ENCODE measurements at places on chromosomes 5 and 9. TPM values are rescaled to one million over a fixed set of nuclear protein-coding genes. Genes with fewer than 3 reads are reported as not detected.

- no peak for DNase-seq
Observed at GRCh38 chr9:123358181-123358905, 2.3 kb downstream of the CRB2 start.

DNA sequence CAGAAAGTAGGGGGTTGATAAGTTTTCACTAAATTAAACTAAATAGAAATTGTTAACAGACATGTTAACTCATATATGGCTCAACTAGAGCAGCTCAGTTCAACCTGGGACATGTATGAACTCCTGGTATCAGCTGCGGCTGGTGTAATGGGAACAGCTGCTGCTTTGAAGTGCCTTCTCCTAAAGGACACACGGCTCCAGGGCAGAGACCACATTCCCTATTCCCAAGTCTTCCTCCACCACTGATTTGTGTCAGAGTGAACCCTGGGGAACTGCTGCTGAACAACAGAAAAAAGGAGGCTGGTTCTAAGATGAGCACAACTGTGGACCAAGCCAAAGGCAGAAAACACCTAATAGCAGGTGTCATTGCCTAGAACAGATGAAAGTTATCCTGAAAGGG, 71.1 kb downstream of the MAPKAP1 start:
- peak; percentile 19 for DNase-seq

The AGXT2 gene
- total RNA-seq, result 0.04 TPM

DNA sequence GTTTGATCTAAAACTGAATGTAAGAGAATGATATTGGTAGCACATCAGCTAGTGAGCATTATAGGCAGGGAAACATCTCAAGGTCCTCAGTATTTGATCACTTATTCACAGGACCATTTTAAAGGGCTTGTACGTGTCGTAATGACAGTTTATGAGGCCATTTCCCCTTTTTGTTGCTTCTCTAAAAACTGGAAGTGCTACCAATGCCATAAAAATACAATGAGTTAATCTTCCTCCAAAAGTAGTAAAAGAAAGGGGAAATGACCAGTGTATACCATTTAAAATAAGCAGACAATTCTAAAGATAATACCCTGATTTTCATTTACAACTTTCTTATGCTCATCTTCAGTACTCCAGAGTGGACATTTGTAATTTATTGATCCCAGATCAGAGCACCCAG, 285.8 kb upstream of the PCSK5 start:
- peak; percentile 41 for DNase-seq

The C9orf50 gene
- not detected for total RNA-seq

- no peak for DNase-seq
Observed at GRCh38 chr9:71524996-71525580, 243.2 kb downstream of the CEMIP2 start.

The NDST1 gene
- total RNA-seq, result 24.4 TPM

- DNase-seq, result no peak
Observed at GRCh38 chr9:104143550-104143910, 49.4 kb downstream of the SMC2 start.

- DNase-seq, result no peak
Observed at GRCh38 chr5:170518277-170518676, 14.5 kb downstream of the KCNIP1 start.

The PLPP7 gene
- total RNA-seq, result 52.4 TPM

DNA sequence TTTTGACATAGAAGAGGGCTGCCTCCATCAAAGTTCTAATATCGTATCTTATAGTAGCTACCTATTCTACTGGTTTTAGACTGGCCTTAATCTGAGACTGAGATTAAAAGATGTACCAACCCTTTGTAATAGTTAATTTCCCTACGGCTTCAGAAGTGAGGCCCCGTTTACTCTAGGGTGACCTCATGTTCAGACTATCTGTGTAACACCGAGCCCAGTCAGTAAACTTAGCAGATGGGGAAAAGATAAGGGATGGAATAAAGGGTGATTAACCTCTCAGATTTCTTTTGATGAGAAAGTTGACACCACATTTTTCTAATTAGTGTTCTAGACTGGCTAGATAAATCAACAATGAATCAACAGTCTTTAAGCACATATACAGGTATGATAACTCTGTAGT, 283.1 kb downstream of the KCTD16 start:
- no peak for DNase-seq

Measured in muscle of leg (tissue), 16 donors.